ENCODE measurements at places on chromosomes 2 and 18. TPM values are rescaled to one million over a fixed set of nuclear protein-coding genes. Genes with fewer than 3 reads are reported as not detected.

NT5C1B gene
- total RNA-seq: not detected

FTCDNL1 gene
- total RNA-seq: 1.4 TPM

CIDEA gene
- not detected for total RNA-seq

HSBP1L1 gene
- total RNA-seq: 42.4 TPM
